ENCODE measurements at places on chromosomes 7 and 10.

DNA sequence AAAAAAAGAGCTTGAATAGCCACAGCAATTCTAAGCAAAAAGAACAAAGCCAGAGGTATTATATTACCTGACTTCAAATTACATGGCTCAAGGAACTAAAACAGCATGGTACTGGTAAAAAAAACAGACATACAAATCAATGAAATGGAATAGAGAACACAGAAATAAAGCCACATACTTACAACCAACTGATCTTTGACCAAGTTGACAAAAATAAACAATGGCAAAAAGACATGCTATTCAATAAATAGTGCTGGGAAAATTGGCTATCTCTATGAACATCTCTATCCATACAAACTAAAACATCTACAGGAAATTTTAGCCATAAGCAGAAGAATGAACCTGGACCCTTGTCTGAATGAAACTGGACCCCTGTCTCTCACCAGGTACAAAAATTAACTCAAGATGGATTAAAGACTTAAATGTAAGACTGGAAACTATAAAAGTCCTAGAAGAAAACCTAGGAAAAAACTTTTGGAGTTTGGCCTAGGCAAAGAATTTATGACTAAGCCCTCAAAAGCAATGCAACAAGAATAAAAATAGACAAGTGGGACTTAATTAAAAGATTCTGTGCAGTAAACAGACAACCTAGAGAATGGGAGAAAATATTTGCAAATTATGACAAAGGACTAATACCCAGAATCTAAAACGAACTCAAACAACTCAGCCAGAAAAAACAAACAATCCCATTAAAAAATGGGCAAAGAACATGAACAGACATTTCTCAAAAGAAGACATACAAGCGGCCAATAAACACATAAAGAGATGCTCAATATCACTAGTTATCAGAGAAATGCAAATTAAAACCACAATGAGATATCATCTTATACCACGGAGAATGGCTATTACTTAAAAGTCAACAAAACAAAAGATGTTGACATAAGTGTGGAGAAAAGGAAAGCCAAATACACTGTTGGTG, 72.8 kb upstream of the DDC start:
- DNase-seq = no peak

- DNase-seq = no peak
Observed at GRCh38 chr7:28980451-28981160, 22.5 kb upstream of the TRIL start.

DNA sequence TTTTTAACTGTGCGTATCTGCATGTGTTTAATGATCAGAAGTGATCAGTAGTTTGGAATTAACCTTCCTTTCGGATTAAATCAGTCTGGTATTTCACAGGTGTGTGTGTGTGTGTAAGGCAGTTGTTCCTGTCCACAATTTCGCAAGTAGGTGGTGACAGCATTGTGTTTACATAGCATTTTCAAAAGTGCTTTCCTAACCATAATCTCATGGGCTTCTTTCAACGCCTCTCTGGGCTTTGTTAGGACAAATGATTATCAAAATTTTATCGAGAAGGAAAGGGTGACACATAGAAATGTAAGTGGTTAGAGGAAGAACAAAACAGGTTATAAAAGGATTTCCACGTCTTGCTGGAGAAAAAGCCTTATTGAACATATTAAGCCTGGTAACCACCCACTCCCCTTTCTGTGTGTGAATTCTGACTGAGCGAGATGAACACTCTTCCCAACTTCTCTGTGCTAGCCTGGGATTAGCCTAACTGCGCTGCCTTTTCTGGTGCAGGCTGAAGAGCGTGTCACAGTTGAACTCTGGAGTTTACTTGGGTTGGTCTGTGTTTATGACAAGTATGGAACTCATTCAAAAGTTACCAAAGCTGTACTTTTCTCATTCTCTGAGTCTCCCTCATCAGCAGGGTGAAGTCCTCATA, 292.3 kb upstream of the PITRM1 start:
- DNase-seq = no peak

- DNase-seq = no peak
Observed at GRCh38 chr7:28478656-28479055, 66.3 kb downstream of the CREB5 start.

GRCh38 chr7:128867241-128867640, 4.6 kb downstream of the ATP6V1F start:
- no peak for DNase-seq

DNA sequence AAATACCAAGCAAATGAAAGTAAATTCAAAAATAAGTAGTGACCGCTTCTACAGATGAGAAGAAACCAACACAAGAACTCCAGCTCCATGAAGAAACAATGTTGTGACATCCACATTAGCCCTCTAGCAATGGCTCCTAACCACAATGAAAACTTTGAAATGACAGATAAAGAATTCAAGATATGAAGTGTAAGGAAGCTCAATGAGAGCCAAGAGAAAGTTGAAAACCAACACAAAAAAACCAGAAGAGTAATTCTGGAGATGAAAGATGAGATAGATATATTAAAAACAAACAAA, 68.2 kb upstream of the DDC start:
- DNase-seq = no peak

- no peak for DNase-seq
Observed at GRCh38 chr7:7883394-7883793, 85.2 kb upstream of the GLCCI1 start.

All from common myeloid progenitor, CD34-positive (primary cell).